Aorta (tissue), 5 donors: ENCODE measurements at places on chromosomes 4 and X. TPM values are rescaled to one million over a fixed set of nuclear protein-coding genes. Genes with fewer than 3 reads are reported as not detected.

DNA sequence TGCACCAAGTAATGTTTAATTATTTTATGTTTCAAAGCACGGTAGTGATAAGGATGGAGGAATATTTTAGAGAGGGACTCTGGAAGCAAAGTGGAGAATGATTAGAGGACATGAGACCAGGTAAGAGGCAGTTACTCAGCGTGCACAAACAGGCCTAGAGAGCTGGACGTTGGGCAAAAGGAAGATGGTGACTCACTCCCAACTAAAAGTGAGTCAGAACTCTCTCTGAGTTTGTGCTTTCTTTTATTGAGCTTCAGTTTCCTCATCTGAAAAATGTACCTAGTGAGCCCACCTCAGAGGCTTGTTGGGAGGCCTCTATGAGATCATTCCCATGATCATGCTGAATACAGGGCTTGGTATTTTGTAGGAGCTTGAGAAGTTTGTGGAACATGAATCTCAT lies 1.6 kb upstream of the ZC4H2 start:
- DNase-seq, result no peak

- DNase-seq, result no peak
Observed at GRCh38 chr4:104015680-104016079, 295.9 kb upstream of the TACR3 start.

- no peak for DNase-seq
Observed at GRCh38 chrX:40539214-40540142, 41.3 kb upstream of the ATP6AP2 start.

GRCh38 chrX:31338991-31339350 lies 267.1 kb upstream of the FTHL17 start:
- DNase-seq, result no peak

DNA sequence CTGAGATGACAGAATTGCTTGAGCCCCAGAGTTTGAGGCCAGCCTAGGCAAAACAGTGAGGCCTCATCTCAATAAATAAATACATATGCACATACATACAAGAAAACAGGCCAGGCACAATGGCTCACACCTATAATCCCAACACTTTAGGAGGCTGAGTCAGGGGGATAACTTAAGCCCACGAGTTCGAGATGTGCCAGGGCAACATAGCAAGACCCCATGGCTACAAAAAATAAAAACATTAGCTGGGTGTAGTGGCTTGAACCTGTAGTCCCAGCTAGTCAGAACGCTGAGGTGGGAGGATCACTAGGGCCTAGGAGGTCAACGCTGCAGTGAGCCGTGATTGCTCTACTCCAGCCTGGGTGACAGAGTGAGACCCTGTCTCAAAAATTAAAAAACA lies 51.6 kb upstream of the NEUROG2 start:
- DNase-seq, result no peak

DNA sequence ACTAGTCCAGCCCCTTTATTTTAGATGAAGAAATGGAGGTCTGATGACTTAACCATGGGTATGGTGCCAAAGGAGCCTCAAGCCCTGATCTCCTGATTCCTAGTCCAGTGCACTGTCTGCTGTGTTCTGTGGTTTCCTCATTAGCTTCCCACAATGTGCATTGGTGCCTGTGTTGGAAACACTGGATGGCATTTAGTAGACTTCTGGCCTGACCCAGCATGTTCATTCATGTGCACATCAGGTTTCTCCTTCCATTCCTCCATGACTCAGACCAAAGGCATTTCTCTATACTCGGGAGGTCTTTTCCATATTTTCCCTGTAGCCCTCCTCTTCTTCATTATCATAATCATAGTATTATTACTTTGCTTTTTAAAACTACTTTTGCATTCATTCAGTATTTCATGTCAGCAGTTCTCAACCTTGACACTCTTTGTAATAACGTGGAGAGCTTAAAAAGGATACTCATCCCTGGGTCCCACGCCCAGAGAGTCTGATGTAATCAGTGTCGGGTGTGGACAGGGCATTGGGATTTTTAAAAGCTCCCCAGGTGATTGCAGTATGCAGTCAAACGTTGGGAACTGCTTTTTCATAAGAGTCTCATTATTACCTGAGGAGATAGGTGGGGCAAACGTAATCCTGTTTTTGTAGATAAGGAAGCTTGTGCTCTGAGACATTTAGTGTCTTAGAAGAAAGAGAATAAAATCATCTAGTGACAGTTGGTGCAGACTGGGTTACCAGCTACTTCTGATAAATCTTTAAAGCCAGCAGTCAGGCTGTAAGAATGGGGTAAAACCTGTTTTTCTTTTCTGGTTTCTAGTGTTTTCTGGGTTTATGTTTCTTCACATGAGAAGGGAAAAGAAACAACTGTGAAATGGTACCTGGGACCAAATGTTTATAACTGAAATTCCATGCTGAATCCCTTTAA lies 40.9 kb upstream of the XK start:
- no peak for DNase-seq

- DNase-seq, result no peak
Observed at GRCh38 chr4:3345384-3345783, 52.6 kb downstream of the RGS12 start.

Gene ARFIP1
- 30.4 TPM for total RNA-seq

DNA sequence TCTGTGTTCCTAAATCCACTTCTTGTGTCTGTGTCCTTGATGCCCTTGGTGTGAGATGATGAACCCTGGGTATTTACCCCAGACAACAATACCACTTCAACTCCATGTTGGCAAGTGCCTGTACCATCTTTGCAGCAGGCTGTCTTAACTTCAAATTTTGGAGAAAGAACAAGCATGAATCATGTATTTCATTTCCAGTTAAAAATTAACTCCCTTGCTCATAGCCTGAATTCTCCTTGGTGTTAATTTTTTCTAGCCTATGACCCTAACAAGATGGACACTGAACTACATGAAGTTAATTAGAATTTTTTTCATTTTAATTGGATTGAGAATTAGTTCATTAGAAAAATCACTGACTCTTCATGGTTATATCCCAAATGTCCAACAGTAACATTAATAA lies 267.8 kb upstream of the INTU start:
- DNase-seq, result no peak

DNA sequence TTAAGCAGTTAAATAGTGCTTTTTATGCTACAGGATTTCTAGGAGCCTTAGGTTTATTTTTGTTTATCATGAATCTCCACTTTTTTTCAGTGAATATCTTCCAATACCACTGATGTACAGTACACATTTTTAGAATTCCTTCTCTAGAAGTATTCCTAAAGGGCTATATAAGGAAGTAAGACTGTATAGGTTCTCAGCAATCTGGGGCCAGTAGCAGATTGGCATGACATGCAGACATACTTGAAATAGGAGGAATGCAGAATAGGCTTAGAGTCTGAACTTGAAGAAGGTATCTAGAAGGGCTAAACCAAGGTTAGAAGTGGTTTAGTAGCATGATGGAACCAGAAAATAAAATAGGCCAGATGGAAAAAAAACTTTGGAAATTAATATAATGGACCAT lies 29.8 kb downstream of the HEPH start:
- DNase-seq, result no peak

- DNase-seq, result no peak
Observed at GRCh38 chr4:4696530-4696929, 154.7 kb upstream of the STX18 start.

DNA sequence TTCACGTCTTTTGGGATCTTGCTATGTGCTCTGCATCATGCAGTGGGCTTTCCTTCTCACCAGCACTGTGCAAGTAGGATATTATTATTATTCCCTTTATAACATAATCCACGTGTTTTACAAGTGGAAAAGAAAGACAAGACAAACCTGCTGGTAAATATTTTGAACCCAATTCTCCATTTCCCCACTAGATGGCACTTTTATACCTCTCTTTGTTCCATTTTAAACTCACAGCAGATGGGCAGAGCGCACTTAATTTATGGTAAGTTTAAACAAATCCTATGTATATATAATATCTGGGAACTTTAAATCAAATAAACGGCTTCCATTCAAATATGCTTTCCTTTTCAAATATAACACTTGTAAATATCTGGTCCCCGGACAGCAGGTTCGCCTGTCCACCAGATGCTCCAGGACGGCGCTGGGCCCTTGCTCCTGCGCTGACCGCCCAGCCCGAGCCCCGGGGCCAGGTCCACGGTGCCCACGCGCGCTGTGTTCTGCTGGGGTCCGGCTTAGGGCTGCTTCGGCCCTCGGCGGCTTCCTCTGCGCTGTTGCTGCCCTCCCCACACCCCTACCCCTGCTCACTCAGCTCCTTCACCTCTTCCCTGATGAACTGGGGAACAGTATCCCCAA lies 31.1 kb downstream of the F11 start:
- DNase-seq, result no peak

Gene TRAPPC2
- total RNA-seq, result 18.5 TPM

DNA sequence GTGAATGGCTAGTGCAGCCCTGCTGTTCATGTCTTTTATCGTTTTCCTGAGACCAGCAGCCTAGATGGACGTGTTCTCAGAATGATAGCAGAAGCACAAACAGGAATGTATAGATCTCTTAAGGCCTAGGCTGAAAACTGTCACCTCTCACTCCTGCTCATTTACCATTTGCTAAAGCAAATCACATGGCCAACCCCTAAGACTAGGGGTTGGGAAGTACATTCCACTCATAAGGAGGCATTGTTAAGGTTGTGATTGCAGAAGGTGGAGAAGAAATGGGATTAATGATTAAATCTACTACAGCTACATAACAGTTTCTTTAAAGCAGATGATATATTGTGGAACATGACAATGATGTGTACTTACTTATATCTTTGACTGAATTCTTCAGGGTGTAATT lies 536.8 kb upstream of the FTHL17 start:
- no peak for DNase-seq

GRCh38 chrX:154443992-154444754 lies at the start of gene FAM50A:
Gene FAM50A, plus strand, starts transcription at chrX:154444141. Its CDS starts 95 bp downstream, at chrX:154444236.
- DNase-seq, result peak; percentile 86

GRCh38 chr4:145819101-145819852 lies 119.3 kb downstream of the ZNF827 start:
- no peak for DNase-seq

GRCh38 chr4:7126981-7127380 lies 59.1 kb upstream of the GRPEL1 start:
- no peak for DNase-seq

- no peak for DNase-seq
Observed at GRCh38 chr4:143616771-143617170, 83.7 kb downstream of the FREM3 start.

GRCh38 chrX:66038115-66038514 lies 1.8 kb downstream of the VSIG4 start:
- DNase-seq, result no peak

GRCh38 chr4:56410247-56411062 lies 23.2 kb upstream of the AASDH start:
- DNase-seq, result no peak

- DNase-seq, result peak; percentile 93
Observed at GRCh38 chrX:115344885-115345614, 55.5 kb downstream of the LUZP4 start.

DNA sequence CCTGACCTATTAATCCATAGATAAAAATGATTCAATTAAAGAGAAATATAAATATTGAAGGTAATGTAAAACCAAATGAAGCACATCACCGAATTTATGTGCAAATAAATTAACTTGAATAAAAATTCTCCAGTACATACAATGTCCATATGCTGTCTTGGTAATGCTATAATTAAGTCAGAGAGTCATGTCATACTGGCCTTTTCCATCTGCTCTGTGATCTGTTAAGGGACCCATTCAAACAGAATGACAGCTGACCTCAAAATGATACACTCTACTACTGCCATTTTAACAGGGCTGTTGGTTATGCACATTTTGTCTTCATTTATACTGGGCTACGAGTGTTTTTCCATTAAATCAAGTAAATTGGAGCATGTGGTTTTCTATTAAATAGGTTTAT lies 99.3 kb downstream of the TEX13A start:
- no peak for DNase-seq

DNA sequence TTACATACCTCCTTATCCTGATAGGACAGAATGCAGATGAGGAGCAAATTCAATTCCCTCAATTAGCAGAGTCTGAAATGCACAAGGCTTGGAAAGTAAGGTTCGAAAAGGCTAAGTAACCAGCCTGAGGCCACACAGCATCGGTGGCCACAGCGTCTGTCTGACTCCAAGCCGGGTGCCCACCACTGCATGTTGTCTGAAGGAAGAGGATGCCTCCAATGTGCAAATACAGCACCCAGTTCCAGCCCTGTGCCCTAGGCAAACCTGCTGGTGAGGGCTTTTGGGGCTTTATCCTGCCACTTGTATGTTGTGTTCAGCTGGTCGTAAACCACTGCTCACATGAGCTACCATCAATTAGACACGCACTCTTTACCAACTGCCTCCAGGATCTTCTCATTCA lies 48.6 kb upstream of the PPP2R2C start:
- DNase-seq, result no peak

- peak; percentile 75 for DNase-seq
Observed at GRCh38 chrX:2521092-2521926, 20.5 kb upstream of the DHRSX start.

Gene WWC2
- total RNA-seq, result 50.3 TPM

DNA sequence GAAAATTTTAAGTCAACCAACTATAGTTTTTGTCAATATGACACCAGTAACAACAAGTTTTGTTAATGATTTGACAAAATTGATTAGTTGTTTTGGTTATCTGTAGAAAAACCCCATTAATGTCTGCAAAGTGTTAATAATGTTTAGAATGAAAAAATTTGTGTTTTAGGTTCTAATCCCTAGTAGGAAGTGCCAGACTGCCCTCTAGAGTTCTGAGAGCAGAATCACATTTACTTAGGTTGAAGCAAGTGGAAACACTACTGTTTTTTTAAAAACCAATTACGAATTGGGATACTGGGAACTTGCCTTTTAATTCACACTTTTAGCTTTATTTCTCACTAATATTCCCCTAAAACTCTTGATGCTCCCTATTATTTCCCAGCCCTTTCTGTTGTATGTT lies 101.1 kb upstream of the CYLC1 start:
- no peak for DNase-seq

- no peak for DNase-seq
Observed at GRCh38 chrX:2629316-2630007, 61.6 kb upstream of the CD99 start.

Gene GSX2
- total RNA-seq, result not detected

DNA sequence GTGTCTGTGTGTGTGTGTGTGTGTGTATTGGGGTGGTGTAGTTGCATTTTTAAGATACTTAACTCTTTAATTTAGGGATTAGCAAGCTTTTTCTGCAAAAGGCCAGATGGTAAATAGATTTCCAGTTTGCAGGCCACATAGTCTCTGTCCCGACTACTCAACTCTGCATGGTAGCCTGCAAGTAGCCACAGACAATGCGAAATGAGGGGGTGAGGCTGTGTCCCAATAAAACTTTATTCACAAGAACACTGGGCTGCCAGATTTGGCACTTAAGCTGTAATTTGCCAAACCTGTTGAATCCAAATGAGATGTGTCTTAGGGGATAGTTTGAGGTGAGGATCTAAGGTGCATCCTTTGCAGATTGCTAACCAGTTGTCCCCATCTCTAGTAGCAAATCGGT lies 6.8 kb downstream of the ATP2B3 start:
- DNase-seq, result no peak

- no peak for DNase-seq
Observed at GRCh38 chr4:87803421-87803820, 4.1 kb downstream of the IBSP start.

- DNase-seq, result no peak
Observed at GRCh38 chrX:7086384-7086783, 61.1 kb upstream of the STS start.

Gene RASSF6
- not detected for total RNA-seq

Gene HPSE
- 3.7 TPM for total RNA-seq
